Activated CD4-positive, alpha-beta T cell treated with anti-CD3 and anti-CD28 coated beads, Interleukin-2, amount 10 ng/mL, durations not matched to agents 24 days and 14 days (primary cell): ENCODE measurements at places on chromosomes 5 and 9.

DNA sequence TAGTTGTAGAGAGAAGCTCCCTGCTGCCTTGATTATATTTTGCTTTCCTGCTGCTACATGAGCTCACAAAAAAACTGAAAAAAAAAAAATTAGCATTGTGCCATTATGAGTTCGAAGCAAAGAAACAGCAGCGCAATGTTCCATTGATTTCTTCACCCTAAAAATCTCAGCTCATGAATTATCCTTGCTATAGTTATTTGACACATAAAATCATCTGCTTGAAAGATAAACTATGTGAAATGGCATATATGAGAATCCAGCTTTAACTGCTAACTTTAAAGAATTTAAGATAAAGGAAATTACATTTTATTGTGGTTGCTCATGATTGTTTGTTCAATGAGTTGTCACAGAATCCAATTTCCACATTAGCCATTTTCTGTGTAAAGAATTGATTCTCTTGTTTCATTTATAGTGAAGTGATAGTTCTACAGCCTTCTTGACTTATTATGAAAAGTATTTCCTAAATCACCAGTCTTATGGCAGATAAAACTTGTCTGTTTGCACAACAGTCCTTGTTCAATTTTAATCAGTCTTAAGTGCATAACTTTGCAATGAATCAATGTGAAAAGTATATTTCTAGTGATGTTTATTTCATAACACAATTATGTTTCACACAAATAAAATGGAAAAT lies 1275.0 kb upstream of the CDH9 start:
- no peak for DNase-seq
- no peak overlapping the region for H3K27ac ChIP-seq
- no peaks in the 10 kb centered on the region for H3K36me3 ChIP-seq
- H3K27me3 ChIP-seq, result no peaks in the 10 kb centered on the region
- no peaks in the 10 kb centered on the region for H3K4me1 ChIP-seq
- no peak overlapping the region for H3K4me3 ChIP-seq

- no peak overlapping the region for H3K27ac ChIP-seq
- DNase-seq, result peak; percentile 34
- no peaks in the 10 kb centered on the region for H3K36me3 ChIP-seq
- H3K27me3 ChIP-seq, result peaks cover 13% of the 10 kb centered on the region
These were observed 60.0 kb upstream of the TUT7 start for GRCh38 chr9:86413971-86414880.

DNA sequence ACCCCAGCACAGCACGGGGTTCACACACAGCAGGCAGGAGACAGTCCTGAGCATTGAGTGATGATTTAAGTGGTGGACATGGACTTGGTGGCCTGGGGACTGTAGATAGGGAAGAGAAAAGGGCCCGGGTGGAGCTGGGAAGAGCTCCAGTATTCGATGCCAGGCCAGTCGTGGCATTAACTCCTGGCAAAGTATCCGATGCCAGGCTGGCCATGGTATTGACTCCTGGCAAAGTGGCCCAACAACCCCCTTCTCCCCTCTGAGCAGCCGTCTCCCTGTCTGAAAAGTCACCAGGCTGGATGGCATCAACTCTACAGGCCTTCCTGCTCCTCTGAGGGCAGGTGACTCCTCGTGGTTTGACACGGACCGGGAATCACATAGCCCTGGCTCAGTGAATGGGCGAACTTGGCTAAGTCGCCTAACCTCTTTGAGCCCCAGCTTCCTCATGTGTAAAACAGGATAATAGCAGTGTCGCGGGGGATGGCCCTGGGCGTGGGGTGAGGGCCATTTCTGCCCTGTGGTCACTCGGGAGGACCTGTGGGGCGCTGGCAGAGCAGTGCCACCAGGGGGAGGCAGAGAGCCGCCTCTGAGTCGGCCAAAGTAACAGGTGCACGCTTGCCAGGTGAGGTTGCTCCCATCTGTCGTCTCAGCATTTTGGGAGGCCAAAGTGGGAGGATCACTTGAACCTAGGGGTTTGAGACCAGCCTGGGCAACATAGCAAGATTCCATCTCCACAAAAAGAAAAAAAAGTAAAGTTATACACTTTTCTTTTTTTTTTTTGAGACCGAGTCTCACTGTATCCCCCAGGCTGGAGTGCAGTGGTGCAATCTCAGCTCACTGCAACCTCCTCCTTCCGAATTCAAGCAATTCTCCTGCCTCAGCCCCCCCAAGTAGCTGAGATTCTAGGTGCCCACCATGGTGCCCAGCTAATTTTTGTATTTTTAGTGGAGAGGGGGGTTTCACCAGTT lies 5.7 kb upstream of the SEC16A start:
- peak; percentile 93 for DNase-seq
- H3K36me3 ChIP-seq, result no peaks in the 10 kb centered on the region
- H3K4me1 ChIP-seq, result peaks cover 5% of the 10 kb centered on the region

- peaks cover 24% of the 10 kb centered on the region for H3K27me3 ChIP-seq
- DNase-seq, result no peak
- H3K36me3 ChIP-seq, result no peaks in the 10 kb centered on the region
These were observed 174.2 kb downstream of the OXCT1 start for GRCh38 chr5:41695920-41696582.

- H3K27me3 ChIP-seq, result no peaks in the 10 kb centered on the region
- no peaks in the 10 kb centered on the region for H3K36me3 ChIP-seq
- no peak for DNase-seq
- H3K4me1 ChIP-seq, result peaks cover 16% of the 10 kb centered on the region
- no peak overlapping the region for H3K4me3 ChIP-seq
These were observed 163.2 kb downstream of the GADD45G start for GRCh38 chr9:89768051-89768450.

GRCh38 chr9:82993856-82994605 lies 68.9 kb downstream of the RASEF start:
- no peak overlapping the region for H3K4me3 ChIP-seq
- H3K36me3 ChIP-seq, result no peaks in the 10 kb centered on the region
- no peak overlapping the region for H3K27ac ChIP-seq
- no peaks in the 10 kb centered on the region for H3K27me3 ChIP-seq

DNA sequence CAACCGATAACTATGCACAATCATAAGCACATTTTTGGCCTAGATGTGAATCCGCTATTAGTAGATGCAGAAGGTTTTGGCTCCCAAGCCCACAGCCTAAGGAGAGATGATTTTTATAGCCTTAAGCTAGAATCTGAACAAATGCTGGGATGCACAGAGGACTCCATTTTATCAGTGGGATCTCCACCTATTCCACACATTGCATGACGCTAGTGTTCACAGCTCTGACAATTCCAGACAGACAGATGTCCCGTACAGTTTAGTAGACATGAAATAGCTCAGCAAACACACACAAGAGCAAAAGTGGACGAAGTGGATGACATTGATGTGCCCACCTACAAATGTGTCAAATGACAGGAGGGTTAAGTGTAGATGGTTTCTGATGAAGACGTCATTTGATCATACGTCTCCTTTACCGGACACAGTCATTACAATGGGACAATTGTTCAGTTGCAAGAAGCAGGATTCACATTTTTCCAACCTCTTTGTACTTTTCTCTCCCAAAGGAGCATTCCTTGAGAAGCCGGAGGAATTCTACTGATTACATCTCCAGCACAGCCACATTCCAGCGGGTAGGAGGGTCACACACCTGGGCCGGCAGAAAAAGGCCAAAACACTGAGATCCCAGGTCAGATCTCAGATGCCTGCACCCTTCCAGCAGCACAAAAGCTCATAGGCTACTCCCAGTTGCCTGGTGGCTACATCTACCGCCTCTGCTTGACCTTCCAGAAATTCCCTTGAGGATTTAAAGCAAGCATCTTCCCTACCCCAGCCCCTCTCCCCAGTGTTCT lies 202.4 kb downstream of the SLIT3 start:
- no peaks in the 10 kb centered on the region for H3K36me3 ChIP-seq
- DNase-seq, result no peak
- H3K27ac ChIP-seq, result no peak overlapping the region
- H3K4me1 ChIP-seq, result no peaks in the 10 kb centered on the region
- H3K4me3 ChIP-seq, result no peak overlapping the region

DNA sequence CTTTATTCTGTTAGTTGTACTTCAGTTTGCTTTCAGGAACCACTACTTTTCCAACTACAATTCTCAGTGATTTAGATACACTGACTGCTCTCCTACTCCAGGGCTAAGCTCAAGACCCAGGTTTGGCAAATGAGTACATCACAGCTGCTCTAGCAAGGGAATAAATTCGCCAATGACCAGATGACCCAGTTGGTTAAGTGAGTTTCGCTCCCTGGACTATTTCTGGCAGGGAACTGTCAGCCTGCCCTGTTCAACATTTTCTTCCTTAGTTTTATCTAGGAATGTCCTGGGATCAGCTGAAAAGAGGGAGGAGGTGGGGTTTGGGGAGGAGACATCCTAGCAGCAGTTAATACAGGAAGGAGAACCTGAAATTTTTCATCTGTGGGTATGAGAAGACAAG lies 6.4 kb upstream of the STARD4 start:
- peaks cover 23% of the 10 kb centered on the region for H3K4me1 ChIP-seq
- no peak overlapping the region for H3K4me3 ChIP-seq
- peaks cover 2% of the 10 kb centered on the region for H3K27me3 ChIP-seq
- no peaks in the 10 kb centered on the region for H3K36me3 ChIP-seq
- DNase-seq, result peak; percentile 46
- H3K27ac ChIP-seq, result no peak overlapping the region

DNA sequence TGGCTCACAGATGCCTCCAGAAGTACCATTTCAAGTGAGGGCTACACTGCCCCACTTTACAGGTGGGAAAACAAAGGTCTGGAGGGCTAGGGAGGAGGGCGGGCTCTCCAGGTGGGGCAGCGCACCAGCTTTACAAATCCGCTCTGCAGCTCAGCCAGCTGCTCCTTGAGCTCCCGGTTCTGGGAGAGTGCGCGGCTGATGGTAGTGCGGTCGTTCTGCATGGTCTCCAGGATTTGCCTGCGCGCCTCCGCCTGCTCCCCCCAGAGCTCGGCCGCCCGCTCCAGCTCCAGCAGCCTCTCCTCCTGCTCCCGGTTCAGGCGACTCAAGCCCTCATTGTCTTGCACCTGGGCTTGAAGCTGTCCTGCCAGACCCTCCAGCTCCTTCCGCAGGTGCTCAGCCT lies 15.5 kb downstream of the GOLGA2 start:
- H3K4me1 ChIP-seq, result no peaks in the 10 kb centered on the region
- H3K4me3 ChIP-seq, result no peak overlapping the region
- H3K27me3 ChIP-seq, result no peaks in the 10 kb centered on the region
- H3K36me3 ChIP-seq, result peaks cover 32% of the 10 kb centered on the region
- DNase-seq, result no peak

DNA sequence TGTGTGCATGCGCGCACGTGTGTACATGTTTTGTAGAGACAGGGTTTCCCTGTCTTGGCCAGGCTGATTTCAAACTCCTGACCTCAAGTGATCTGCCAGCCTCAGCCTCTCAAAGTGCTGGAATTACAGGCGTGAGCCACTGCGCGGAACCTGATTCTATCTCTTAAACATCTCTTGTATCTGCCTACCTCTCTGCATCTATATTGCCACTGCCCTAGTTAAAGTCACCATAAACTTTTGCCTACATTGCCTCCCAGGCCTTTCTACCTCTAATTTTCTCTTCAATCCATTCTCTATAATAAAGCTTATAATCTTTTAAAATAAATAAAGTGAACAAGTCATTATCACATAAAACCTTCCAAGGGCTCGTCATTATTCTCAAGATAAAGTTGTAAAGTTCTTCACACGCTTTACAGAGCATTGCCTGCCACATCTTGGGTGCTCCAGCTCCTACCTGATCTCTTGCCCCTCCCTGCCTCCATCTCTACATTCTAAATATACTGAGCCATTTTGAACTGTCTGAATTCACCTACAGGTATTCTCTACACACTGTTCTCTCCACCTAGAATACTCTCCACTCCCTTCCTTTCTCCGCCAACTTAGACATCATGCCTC lies 15.0 kb downstream of the TRPM6 start:
- no peak overlapping the region for H3K27ac ChIP-seq
- H3K4me1 ChIP-seq, result no peaks in the 10 kb centered on the region
- peaks cover 14% of the 10 kb centered on the region for H3K27me3 ChIP-seq
- no peak overlapping the region for H3K4me3 ChIP-seq
- no peaks in the 10 kb centered on the region for H3K36me3 ChIP-seq

- peaks cover 17% of the 10 kb centered on the region for H3K36me3 ChIP-seq
- no peak overlapping the region for H3K27ac ChIP-seq
- H3K4me3 ChIP-seq, result no peak overlapping the region
- no peak for DNase-seq
These were observed 11.4 kb downstream of the YTHDC2 start for GRCh38 chr5:113524927-113525326.
